Cortex of kidney (tissue), 1 donor: ENCODE measurements at places on chromosomes 1 and 21.

DNA sequence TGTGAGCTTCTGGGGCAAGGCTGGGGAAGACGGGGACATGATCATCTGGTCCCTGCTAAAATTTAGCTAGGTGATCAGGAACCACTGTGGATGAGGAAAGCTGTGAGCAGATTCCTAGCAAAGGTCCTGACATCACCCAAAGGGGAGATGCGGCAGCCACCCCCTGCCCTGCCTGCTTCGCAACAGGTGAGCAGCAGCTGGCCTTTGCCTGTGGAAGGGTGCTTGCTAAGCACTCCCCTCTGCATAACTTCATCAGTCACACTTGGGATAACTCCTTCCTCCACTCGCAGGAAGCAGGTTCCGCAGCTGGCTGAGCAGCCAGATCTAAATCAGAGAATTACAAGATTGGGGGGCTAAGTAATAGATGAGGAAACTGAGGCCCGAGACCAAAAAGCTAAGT, 51.2 kb downstream of the KCNN3 start:
- no peak for DNase-seq

- no peak for DNase-seq
Measured at GRCh38 chr1:197908716-197909220, 6.3 kb downstream of the C1orf53 start.

DNA sequence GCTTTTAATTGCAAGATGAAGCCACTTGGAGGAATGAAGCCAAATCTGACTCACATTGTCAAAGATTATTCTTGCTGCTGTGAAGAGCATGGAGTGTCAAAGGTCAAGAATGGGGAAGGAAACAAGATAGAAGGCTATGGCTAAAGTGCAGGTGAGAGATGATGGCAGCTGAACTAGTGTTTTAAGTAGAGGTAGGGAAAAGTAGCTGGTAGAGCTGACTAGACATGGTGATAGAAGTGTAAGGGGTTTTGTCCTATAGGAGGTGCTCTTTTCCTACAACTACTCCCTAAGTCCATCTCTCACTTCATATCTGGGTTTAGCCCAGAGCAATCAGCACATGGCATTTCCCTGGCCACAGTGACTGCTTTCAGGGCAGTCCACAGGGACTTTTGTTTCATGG, 11.8 kb downstream of the UBE2T start:
- DNase-seq: no peak

GRCh38 chr1:208511242-208511860, 267.2 kb upstream of the PLXNA2 start:
- DNase-seq: no peak

GRCh38 chr1:1617516-1617915, 2.2 kb downstream of the MIB2 start:
- DNase-seq: no peak
